ENCODE measurements at places on chromosomes 6 and 20. TPM values are rescaled to one million over a fixed set of nuclear protein-coding genes. Genes with fewer than 3 reads are reported as not detected.

RSPH4A gene
- total RNA-seq = 0.23 TPM

KCNG1 gene
- not detected for total RNA-seq

FAM229B gene
- 1.3 TPM for total RNA-seq

TGM3 gene
- not detected for total RNA-seq

OR2B6 gene
- total RNA-seq = not detected

PKIB gene
- total RNA-seq = 0.28 TPM

ERVFRD-1 gene
- total RNA-seq = not detected

PRKN gene
- 0.31 TPM for total RNA-seq

NHLRC1 gene
- 0.55 TPM for total RNA-seq

C20orf202 gene
- total RNA-seq = not detected

DUSP15 gene
- total RNA-seq = not detected

MPIG6B gene
- total RNA-seq = 0.43 TPM

THEMIS gene
- 85.0 TPM for total RNA-seq

C20orf144 gene
- total RNA-seq = 0.18 TPM

MYLK4 gene
- total RNA-seq = 0.20 TPM

C20orf204 gene
- total RNA-seq = 3.6 TPM

CLVS2 gene
- not detected for total RNA-seq

SGK2 gene
- total RNA-seq = 0.28 TPM

ADIG gene
- not detected for total RNA-seq

VSX1 gene
- total RNA-seq = not detected

TFAP2A gene
- total RNA-seq = 0.14 TPM

FOXF2 gene
- total RNA-seq = not detected

NELFE gene
- 60.9 TPM for total RNA-seq

PTCHD4 gene
- not detected for total RNA-seq

ARMC2 gene
- total RNA-seq = 5.8 TPM

MYMX gene
- not detected for total RNA-seq

KHDC1 gene
- total RNA-seq = 2.1 TPM

APMAP gene
- 40.3 TPM for total RNA-seq

FOXP4 gene
- total RNA-seq = 12.5 TPM

CTCFL gene
- not detected for total RNA-seq

ZNF512B gene
- total RNA-seq = 23.4 TPM

TP53INP2 gene
- total RNA-seq = 3.7 TPM
